Stimulated activated memory B cell treated with anti-CD40 and anti-IgM and Interleukin-4, amounts not matched to agents 10 μg/mL and 1 μg/mL and 100 μg/mL, for 72 hours (primary cell): ENCODE measurements at places on chromosomes 12 and 14.

GRCh38 chr12:20805921-20806320 lies 4.6 kb upstream of the SLCO1B3 start:
- no peak for ATAC-seq

GRCh38 chr12:132437252-132437932 lies 52.6 kb upstream of the FBRSL1 start:
- ATAC-seq, result no peak

GRCh38 chr12:19744705-19745218 lies 305.5 kb downstream of the AEBP2 start:
- ATAC-seq, result no peak

DNA sequence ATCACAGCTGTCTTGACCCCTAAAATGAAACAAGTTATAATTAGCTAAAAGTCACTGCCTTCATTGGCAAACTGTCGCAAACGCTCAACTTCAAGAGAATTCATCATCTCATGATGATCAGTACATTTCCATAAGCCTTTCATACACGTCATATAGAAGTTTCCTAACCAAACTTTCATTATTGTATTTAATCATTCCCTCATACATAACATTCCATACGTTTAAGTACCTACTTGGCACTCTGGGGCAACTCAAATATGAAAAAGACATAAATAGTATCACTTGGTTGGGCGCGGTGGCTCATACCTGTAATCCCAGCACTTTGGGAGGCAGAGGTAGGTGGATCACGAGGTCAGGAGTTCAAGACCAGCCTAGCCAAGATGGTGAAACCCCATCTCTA lies 12.4 kb upstream of the PPP2R5E start:
- ATAC-seq, result no peak

- ATAC-seq, result no peak
Measured at GRCh38 chr14:101113108-101113612, 209.6 kb upstream of the RTL1 start.

DNA sequence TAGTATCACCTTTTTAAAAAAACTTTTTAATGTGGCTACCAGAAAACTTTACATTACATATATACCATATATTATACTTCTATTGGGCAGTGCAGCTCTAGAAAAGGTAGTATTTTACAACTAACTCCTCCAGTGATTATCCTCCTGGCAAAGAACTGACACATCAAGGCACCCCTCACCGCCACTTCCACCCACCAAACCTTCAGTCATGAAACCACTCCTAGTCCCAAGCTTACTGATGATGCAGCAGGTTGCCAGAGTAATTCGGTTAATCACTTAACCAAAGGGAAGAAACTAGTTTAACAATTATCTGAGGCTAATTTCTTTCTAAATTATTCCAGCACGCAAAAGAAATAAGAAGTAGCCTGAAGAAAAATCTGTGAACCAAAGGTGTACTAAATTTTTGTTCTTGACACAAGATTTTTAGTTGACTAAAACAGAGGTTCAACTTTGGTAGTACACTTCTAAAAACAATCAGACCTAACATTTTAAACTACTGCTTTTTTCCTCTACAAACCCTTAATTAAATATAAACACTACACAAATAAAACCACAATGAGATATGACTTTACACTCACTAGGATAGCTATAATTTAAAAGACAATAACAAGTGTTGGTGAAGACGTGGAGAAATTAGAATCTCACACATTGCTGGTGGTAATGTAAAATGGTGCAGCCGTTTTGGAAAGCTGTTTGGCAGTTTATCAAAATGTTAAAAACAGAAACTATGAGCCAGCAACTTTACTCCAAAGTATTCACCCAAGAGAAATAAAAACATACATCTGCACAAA lies 16.7 kb downstream of the SPPL3 start:
- ATAC-seq, result no peak
